ENCODE measurements at places on chromosomes 1 and 21.

GRCh38 chr1:163747261-163747660, 425.5 kb downstream of the NUF2 start:
- DNase-seq = no peak

DNA sequence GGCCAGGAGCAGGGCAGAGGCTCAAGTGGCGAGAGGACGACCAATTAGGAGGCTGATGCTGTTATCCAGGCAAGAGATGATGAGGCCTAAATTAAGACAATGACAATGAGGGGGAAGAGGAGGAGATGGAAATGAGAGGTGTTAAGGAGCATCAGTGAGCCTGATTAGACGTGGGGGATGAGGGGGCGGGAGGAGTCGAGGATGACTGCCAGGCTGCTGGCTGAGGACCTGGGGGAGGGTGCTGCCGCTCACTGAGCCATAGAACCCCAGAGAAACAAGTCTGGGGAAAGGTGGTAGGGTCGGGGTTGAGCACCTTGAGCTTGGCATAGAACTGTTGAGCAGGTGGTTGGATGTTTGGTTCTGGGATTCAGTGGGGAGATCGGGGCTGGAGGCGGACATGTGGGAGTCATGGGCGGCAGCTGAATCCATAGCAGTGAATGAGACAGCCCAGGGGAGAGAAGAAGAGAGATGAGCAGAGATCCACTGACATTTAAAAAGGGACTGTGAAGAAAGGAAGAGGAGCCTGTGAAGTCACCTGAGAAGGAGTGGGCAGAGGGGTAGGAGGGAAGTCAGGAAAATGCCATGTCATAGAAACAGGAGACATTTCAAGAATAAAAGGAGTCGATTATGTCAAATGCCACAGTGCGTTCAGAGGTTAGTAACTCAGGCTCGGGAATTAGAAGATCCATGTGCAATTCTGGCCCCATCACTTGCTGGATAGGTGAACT, 28.5 kb downstream of the DLGAP3 start:
- no peak for DNase-seq

GRCh38 chr1:168488138-168488537, 55.7 kb downstream of the XCL2 start:
- no peak for DNase-seq

GRCh38 chr1:51690285-51690961, 73.5 kb downstream of the OSBPL9 start:
- DNase-seq = no peak

DNA sequence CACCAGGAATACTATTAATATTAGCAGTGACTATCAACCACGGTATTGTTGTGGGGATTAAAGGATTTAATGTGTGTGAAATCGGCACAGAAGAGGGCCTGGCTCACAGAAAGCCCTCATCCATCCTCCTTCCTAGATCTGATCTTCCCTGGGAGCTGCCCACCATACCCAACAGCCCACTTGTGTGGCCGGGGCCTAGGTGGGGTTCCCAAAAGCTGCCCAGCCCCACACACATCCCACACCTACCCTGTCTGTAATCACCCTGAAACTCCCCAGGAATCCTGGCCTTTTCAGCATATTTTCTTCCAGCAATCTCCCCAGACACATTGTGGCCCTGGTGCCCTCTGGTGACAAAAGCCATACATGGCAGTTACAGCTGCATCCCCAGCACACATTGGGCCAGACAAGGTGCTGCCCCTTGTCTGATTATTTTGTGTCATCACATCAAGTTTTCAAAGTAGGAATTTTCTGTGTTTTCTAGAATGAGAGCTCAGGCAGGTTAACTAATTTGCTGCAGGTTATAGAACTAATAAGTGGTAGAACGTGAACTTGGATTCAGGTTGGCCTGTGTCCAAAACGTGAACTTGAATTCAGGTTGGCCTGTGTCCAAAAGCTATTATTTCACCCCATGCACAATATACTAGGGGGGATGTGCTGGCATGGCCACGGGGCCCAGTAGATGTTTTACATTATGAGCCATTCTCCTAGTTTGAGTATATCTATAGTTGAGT, 5.3 kb upstream of the SLC6A9 start:
- DNase-seq = peak; percentile 44

DNA sequence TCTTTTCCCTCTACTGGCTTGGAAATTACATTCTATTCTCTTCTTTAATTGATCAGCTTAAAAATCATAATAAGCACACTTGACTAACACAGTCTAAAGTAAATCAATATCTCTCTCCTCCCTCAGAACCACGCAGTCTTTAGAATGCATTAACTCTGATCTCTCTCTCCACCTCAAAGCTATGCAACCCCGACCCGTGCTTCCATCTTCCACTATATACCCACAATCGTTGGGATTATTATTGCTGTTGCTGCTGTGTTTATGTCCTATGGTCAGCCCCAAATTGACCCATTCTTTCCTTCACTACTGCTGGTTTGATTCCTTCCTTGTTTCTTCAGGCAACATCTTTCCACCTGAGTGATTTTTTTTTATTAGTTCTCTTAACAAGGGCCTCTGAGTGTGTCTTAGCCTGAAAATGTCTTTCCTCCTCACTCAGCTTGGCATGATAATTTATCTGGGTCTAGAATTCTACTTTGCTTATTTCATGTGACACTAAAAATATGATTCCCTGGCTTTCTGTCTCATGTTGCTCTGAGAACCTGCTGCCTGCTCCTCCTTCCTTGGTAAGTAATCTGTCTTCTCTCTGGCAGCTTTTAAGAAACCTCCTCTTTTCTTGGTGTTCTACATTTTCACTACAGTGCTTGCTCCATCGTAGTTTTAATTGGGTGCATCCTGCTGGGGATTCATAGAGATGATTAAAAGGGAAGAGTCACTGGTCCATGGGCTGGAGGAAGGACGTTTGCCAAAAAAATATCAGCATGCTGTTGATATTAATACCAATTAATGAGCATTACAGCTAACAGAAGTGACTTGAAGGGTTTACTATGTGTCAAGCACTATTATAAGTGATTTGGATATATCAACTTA, 472.2 kb downstream of the MATN1 start:
- no peak for DNase-seq

All from activated T-helper 1 cell treated with Interleukin-2 at 50 U/mL for 16 hours (primary cell).